NCI-H1417 (cell line): ENCODE measurements at places on chromosomes 11 and 22.

- DNase-seq: no peak
Measured at GRCh38 chr22:44933666-44934453, 75.9 kb downstream of the PHF21B start.

- DNase-seq: no peak
Measured at GRCh38 chr11:86983021-86983488, 27.9 kb upstream of the FZD4 start.

DNA sequence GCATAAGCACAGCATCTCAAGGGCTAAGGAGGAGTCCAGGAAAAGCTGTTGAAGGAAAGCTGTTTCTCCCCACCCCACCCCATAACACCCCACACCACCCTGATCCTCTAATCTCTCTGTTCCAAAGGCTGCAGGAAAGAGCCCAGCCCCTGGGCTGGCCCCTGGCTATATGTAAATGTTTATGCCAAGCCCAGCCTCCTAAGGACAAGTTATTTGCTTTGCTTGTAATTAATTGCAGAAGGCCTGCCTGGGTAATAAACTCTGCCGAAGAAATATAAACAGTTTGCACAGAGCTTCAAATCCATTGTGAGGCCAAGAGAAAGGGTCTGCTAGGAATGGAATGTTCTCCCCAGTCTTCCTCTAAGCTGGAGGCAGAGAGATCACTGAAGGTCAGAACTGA lies 21.2 kb downstream of the ARRB1 start:
- DNase-seq: peak; percentile 47

- no peak for DNase-seq
Measured at GRCh38 chr11:35126000-35126878, 12.7 kb upstream of the CD44 start.

- DNase-seq: peak; percentile 89
Measured at GRCh38 chr11:131483877-131484276, 113.5 kb downstream of the NTM start.

DNA sequence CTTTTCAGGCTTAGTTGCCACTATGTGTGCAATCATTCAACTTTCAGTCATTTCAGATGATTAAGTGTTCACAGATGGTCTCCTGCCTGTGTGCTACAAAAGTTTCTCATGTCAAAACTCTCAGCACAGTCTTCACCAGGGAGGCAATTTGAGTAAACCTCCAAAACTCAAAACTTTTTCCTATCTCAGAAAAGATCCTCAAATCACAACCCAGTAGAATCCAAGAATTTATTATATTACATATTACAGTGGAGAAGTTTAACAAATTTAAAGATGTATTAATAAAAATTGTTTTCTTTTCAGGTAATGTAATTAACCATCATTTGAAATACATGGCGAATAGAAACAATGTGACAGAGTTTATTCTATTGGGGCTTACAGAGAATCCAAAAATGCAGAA lies at the start of gene OR4C13:
TSS of gene OR4C13 (plus strand) at position 301 of the 400 bp plus-strand sequence. CDS start at position 333, 32 bp downstream.
- no peak for DNase-seq

- DNase-seq: peak; percentile 12
Measured at GRCh38 chr11:18384157-18384641, 10.2 kb upstream of the LDHA start.

- DNase-seq: no peak
Measured at GRCh38 chr11:85805387-85805786, 5.6 kb downstream of the SYTL2 start.

DNA sequence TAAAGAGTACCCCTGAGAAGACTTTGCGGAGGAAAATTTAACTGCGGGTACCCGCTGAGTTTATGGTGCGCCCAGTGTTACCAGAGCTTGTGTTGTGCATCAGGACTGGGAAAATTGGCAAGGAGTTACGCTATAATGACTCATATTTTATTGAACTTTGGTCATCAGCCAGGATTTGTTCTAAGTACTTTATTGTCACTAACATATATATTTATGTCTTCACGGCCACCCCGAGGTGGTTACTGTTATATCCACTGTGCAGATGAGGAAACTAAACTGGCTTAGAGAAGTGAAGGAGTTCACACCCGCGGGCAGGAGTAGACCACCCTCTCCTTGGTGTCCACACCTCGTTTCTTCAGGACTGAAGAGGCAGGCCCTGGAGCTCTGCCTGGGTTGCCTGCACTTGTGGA lies 667 bp downstream of the ACCS start:
- no peak for DNase-seq

DNA sequence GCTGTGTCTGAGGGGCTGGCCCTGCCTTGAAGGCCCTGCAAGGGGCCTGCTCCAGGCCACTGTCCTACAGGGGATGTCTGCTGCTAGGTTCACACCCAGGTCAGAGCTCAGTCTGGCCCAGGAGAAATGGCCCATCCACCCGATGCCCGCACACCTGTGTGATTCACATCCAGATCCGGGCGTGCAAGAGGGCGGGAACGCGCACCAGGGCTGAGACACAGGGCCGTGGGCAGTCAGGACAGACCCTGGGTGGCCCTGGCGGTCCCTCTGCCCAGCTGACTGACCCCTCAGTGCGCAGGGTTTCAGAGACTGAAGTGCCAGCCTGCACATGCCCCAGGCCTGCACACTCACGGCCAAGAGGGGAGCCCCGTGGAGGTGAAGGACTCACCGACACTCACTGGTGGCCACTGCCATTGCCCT lies 7.4 kb downstream of the TOLLIP start:
- DNase-seq: no peak

- no peak for DNase-seq
Measured at GRCh38 chr11:76030968-76031590, 175.2 kb downstream of the WNT11 start.

DNA sequence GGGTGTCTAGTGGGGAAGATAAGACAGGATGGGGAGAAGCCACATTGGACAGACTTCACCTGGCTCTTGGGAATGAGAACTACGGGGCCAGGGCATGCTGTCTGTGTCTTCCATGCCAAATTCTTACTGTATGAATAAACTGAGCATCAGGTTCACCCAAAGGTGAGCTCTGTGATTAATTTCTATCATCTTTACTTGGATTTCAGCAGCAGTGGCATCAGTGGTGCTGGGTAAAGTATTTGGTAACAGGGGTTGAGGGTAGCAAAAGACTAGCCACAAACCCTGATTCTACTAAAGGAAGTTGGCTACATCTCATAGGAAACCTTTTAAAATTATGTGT lies 38.8 kb downstream of the IRAG1 start:
- DNase-seq: no peak

DNA sequence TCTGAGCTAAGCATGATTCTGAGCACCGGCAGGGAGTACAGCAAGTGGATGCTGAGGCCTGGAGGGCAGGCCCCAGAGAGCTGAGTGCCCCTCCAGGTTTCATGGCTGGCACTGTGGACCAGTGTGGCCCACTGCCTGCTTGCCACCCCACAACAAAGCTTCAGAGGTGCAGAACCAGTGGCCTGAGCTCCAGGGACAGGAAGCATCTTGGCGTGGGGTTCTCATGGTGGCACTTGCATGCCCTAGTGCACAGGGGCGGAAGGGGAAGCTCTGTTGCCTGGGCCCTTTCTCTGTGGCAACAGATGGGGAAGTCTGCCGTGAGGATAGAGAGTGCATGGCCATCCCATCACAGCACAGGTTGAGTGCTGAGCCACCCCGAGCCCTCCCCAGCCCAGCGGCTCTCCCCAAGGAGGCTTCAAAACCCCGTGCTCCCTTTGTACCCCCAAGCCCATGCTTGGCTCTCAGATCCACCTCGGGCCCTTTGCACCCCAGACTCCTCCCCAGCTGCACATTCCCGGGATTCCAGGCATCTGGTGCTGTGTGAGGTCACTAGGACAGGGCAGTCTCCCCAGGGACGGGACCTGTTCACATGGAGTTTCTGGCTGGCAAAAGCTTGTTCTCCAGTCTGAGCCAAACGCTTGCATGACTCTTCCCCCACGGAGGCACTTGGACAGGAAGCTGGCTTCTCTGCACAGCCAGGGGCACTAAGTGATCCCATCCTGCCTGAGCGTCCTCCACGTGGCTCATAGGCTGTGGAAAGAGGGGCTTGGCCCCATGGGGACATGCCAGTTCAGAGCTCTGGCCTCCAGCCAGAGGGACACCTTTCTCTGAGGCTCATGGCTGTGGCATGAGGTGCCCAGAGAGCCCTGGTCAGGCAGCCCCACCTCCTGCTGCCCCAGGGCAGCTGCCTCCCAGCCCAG lies 4.2 kb downstream of the SLC25A1 start:
- no peak for DNase-seq

- no peak for DNase-seq
Measured at GRCh38 chr22:33726294-33726734, 194.0 kb downstream of the LARGE1 start.

GRCh38 chr11:23976426-23976825 lies 520.4 kb upstream of the LUZP2 start:
- no peak for DNase-seq

DNA sequence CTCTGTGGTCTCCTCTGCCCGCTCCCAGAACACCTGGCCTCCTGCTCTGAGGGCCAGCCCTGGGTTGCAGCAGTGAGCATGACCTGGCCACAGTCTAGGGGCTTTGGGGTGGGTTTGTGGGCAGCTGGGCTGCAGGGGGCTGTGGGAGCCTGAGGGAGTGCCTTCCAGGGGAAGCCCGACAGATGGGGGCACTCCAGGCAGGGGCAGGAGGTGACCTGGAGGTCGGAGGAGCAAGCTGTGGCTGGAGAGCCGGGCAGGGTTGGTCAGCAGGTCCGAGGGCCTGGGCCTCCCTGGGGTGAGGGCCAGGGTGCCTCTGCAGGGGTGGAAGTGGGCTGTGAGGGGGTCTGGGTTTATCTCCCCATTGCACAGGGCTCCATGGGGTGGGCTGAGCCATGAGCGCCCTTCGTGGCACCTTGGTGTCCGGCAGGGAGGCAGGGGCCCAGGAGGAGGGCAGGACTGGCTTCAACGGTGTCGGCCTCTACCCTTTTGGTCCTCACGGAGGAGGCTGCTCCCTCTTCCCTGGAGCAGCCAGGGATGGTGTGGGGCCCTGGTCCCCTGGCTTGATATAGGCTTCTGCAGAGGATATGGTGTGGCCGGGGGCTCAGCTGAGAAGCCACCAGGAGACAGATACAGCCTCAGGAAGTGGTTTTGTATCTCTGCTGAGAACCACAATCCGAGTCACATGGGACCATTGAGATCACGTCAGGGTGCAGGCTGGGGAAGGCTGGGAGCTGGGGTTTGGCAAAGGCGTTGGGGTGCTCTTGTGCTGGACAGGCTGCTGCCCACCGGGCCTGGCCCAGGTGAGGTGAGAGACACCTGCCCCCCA lies 22.3 kb downstream of the KCNQ1 start:
- DNase-seq: no peak

GRCh38 chr22:20434773-20435172 lies 2.9 kb downstream of the SCARF2 start:
- no peak for DNase-seq

DNA sequence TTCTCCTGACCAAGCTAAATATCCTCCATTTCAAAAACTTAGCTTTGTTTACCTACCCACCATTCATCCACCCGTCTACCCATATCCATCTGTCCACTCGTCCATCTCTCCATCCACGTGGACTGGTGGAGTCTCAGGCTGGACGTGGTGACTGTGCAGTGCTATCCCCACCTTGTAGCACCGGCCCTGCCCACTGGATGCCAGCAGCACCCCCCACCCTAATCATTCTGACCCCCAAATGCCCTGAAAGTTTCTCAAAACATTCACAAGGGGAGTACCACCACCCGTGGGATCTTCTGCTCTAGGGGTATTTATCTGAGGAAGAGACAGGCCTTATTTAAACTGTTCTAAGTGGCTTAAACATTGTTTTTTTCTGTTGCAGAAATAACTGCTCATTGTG lies 206.4 kb downstream of the TBC1D22A start:
- DNase-seq: no peak

GRCh38 chr11:57499413-57499982 lies 16.0 kb downstream of the SLC43A1 start:
- DNase-seq: peak; percentile 86

GRCh38 chr11:76663486-76663810 lies 7.1 kb downstream of the LRRC32 start:
- no peak for DNase-seq

DNA sequence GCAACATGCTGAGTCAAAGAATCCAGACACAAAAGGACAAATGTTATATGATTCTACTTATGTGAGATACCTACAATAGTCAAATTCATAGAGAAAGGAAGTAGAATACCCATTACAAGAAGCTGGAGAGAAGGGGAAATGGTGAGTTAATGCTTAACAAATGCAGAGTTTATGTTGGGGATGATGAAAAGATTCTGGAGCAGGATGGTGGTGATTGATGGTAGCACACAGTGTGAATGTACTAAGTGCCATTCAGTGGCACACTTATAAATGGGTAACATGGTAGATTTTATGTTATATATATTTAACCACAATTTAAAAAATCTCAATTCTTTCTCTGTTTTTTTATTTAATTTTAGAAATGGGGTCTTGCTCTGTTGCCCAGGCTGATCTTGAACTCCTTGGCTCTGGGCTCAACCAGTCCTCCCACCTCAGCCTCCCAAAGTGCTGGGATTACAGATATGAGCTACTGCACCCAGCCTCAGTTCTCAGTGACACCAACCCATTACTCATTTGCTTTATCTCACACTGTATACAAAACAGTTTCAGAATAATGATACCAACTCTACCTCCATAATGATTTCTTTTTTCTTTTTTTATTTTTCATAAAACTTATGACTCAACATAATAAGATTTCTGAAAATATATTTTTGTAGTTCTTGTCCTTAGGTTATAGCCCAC lies 9.6 kb upstream of the RELA start:
- no peak for DNase-seq

DNA sequence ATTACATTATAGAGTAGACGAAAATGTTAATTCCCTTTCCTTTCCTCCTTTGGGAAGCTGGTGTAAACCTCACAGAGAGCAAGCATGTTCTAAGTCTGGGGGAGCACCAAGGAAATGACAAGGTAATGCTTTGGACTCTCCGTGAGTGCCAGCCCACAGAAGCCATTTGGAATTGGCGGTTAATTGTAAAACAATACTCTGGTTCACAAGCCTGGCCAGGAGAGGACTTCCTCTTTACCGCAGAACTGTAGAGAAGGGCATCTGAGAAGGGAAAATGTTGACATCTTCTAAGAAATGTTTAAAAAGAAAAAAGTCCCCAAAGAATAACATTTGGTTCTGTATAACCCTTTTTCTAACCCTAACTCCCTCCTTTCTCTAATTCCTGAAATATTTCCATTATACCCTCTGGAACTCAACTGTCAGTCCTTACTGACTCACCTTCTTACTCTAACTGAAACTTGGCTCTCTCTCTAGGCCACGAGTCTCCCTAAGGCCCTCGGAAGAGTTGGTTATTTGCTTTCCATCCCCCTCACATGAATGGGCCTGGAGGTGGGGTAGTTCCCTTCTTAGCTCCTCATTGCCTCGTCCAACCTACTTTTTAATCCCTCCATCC lies 379.8 kb downstream of the SOX6 start:
- no peak for DNase-seq

DNA sequence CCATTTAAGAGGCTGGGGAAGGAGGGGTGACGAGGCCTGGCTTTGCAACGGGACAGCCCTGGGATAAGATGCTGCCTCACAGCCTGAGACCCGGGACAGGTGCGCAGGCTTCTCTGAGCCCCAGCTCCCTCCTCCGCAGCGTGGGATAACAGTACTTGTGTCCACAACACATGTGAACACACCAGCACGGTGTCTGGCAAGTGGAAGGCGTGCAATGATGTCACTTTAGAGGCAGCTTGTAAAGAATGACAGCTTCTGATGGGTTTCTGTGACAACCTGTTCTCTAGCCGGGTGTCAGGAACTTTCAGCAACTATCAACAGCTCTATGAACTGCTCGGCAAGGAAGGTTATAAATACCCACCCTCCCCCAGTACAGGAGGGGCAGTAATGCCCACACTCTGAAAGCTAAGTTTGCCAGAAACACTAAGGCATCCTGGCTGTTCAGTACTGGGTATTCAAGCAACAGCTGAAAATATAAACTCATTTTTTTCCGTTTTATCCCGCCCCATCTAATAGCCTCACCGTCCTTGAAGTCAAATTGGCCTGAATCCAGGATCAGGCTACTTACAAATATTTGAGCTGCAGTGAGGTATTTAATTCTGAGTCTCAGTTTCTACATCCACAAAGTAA lies 59.7 kb downstream of the MYH9 start:
- no peak for DNase-seq
